IMR-90 (cell line): ENCODE measurements at places on chromosomes 16 and 17.

- DNase-seq: peak; percentile 16
Observed at GRCh38 chr17:28684963-28685362, 23.0 kb downstream of the SUPT6H start.

- DNase-seq: no peak
Observed at GRCh38 chr17:3977387-3977786, 13.2 kb upstream of the ATP2A3 start.

- peak; percentile 64 for DNase-seq
Observed at GRCh38 chr16:81940781-81941560, 70.3 kb downstream of the SDR42E1 start.

DNA sequence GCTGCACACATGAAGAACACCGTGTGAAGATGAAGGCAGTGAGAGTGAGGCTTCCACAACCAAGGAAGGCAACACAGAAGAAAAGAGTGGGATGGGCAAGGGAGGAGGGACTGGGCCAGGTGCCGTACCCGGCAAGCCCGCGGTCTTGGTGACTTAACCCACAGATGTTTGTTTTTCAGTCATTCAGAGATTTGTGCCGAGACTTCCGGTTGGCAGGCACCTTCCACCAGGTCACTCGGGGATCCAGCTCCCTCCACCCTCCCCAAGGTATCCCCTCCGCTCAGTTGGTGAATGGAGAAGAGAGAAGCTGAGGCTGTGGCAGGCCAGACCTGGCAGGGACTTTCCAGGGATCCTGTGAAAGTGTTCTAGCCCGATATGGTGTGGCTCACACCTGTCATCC lies 4.9 kb upstream of the KREMEN2 start:
- no peak for DNase-seq

DNA sequence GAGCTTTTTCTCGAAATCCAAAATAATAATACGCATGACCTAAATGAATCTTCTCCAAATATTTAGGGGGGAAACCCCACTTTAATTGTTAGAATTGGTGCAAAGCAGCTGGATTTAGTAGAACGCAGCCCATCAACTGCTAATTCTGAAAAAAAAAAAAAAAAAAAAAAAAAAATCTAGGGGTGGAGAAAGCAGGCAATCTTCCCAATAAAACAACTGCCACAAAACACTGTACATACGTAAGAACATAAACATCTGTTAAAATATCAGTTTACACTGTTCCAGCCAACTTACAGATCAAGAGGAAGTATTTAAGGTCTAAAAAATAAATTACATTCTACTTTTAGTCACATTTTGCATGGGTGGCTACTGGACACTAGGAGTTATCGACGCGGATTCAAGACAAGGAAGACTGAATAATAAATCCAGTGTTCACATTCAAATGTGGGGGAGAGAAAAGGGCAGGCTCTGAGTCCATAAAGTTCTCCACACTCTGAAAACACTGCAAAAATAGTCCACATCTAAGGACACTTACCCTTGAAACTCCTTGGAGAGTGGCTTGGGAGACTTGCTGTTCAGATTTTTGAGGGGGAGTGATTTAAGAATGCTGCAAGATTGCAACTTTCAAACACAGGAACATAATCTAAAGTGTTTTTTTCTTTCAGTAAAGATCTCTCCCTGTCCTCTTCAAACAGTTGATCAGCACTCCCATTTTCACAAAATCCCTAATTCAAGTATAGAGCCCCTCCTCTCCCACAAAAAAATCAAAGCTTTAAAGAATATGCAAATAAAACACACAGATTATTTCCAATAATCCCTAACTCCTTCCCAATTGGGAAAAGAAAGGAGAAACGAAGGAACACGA lies 1.3 kb downstream of the APPBP2 start:
- DNase-seq: peak; percentile 37

- no peak for DNase-seq
Observed at GRCh38 chr17:14460516-14461226, 159.8 kb downstream of the HS3ST3B1 start.

- DNase-seq: no peak
Observed at GRCh38 chr17:63641692-63642448, 19.7 kb downstream of the MAP3K3 start.

DNA sequence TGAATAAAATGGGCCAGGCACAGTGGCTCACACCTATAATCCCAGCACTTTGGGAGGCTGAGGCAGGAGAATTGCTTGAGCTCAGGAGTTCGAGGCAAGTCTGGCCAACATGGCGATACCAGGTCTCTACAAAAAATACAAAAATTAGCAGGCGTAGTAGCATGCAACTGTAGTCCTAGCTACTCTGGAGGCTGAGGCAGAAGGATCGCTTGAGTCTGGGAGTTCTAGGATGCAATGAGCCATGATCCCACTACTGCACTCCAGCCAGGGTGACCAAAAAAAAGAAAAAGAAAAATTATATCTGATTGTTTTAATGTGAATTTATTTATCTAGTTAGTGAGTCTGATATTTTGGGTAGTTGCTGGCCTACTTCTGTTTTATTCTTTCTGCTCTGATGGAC lies 7.0 kb downstream of the IL34 start:
- DNase-seq: no peak

- DNase-seq: no peak
Observed at GRCh38 chr16:693766-694165, 3.6 kb upstream of the WDR24 start.

- DNase-seq: no peak
Observed at GRCh38 chr17:19756546-19756945, 8.4 kb upstream of the ALDH3A1 start.

- DNase-seq: peak; percentile 85
Observed at GRCh38 chr17:45341533-45342158, 24.8 kb upstream of the MAP3K14 start.

DNA sequence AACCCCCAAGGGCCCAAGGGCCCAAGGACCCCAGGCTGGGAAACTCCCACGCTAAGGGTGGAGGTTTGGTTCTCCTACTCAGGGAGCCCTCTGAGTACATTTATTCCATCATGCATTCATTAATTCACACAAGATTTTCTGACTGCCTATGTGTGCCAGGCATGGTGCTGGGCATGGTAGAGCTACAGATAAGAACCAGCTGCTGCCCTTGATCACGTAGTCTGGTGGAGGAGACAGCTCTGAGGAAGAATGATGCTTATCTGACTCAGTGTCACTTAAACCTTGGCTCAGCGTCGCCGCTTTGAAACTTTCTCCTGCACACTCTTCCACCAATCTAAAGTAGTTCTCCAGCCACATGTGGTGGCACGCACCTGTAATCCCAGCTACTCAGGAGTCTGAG lies 3.6 kb upstream of the ARL4D start:
- no peak for DNase-seq

DNA sequence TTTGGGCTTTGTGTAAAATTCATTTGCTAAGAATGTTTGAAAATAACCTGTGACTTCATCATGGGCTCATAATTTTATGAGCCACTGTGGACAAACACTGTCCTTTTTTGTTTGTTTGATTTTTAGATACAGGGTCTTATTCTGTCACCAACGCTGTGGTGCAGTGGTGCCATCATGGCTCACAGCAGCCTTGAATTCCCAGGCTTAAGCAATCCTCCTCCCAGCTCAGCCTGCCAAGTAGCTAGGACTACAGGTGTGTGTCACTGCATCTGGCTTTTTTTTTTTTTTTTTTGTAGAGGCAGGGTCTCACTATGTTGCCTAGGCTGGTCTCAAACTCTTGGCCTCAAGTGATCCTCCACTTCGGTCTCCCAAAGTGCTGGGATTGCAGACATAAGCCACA lies 8.3 kb downstream of the TEX2 start:
- no peak for DNase-seq

- DNase-seq: no peak
Observed at GRCh38 chr17:16036261-16036660, 36.6 kb downstream of the TTC19 start.

DNA sequence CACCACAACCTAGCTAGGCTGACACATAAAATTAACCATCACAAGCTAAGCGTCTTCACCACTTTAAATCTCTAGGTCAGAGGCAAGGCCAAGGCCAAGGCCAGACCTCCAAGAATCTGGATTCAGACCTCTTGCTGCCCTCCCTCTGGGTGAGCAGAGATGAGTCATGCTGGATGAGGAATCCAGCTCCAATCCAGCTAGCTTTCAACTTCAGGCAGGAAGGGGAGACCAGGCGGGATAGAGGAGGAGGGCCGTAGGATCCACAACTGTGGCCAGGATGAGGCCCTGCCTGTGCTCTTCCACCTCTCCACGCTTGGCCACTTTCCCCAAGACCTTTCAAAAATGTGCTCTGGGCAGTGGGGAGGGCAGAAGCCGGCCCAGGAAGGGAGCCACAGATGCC lies 14.7 kb downstream of the LRRC75A start:
- DNase-seq: peak; percentile 89

DNA sequence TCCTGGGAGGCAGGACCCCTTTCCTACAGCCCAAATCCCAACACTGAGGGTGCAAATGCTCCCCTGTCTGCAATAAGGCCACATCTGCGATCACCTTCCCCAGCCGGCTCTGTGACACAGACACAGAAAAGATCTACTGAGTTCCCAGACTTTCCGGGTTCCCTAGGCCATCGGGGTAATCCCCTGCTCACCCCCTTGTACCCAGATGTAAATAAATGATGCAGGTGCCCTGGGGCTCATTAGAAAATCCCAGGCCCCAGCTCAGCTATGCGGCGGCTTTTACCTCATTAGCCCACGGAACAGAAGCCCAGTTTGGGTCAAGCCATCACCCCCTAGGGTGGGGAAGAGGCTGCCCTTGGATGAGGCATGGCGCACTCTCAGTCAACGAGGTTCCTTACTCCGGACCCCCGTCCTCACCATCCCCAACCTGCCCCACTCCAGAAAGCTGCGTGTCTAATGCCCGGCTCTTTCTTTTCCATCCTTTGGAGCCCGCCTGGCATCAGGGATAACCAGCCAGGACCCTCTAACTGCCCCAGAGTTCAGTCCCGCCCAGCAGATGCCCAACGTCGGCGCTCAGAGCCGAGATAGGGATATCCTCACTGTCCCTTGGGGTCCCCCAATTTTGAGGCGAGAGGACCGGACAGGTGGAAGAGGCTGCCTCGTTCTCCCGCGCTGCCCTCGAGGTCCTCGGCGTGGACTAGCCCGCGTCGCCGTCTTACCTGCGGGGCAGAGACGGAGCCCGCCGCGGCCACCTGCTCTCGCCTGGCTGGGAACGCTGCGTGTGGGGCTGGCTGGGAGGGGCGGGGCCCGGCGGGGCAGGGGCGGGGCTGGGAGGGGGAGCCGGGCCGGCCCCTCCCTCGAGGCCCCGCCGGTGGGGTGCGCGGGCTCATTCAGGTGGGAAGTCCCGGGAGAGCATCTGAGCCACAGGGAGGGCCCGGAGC lies at the start of gene ZNF385C:
Gene ZNF385C, minus strand, starts transcription at position 783 of the 941 bp plus-strand sequence. CDS start 35,417 bp downstream, outside the sequence.
- DNase-seq: no peak

GRCh38 chr17:11953924-11954323 lies 43.4 kb downstream of the ZNF18 start:
- DNase-seq: no peak

- DNase-seq: no peak
Observed at GRCh38 chr16:1968146-1968953, 1.7 kb downstream of the RNF151 start.

DNA sequence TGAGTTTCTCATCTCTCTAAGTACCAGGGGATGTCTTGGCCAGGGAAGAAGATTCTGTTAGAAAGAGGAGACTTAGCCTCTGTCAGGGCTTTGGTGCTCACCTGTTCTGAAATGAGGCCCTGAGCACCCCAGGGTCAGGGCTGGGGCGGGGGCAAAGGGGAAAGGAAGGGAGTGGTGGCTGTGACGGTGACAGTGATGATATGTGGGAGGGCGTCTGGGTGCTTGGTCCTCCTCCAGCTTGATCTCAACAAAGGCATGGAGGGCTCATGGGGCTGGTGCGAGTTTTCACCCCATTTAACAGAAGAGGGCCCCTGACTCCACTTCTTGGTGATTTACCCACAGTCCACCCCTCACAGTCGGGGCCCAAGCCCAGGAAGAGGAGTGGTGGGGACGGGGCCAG lies 15.1 kb downstream of the SOX8 start:
- DNase-seq: no peak

DNA sequence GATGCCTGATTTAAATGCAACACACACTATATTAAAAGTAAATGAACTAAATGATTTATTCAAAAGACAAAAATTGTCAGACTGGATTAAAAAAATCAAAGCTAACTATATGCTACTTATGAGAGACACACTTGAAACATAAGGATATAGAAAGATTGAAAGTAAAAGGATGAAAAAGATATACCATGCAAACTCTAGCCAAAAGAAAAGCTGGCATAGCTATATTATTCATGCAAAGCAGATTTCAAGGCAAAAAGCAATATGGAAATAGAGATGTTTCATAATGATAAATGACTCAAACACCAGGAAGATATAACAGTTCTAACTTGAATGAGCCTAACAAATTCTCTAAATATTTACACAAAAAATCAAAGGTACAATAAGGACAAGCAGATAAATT lies 149.2 kb downstream of the MYO1D start:
- DNase-seq: no peak

GRCh38 chr16:52721331-52721730 lies 174.4 kb upstream of the TOX3 start:
- no peak for DNase-seq

- no peak for DNase-seq
Observed at GRCh38 chr17:69608141-69608540, 193.6 kb downstream of the MAP2K6 start.
